ENCODE measurements at places on chromosomes 6 and 20.

- DNase-seq, result no peak
These were observed 136.0 kb upstream of the SGK1 start for GRCh38 chr6:134453792-134454510.

GRCh38 chr6:92700411-92700810, 718.9 kb downstream of the EPHA7 start:
- no peak for DNase-seq

- DNase-seq, result no peak
These were observed 613.6 kb downstream of the TFAP2A start for GRCh38 chr6:9801249-9801754.

GRCh38 chr6:71967436-71967835, 81.1 kb downstream of the RIMS1 start:
- no peak for DNase-seq

DNA sequence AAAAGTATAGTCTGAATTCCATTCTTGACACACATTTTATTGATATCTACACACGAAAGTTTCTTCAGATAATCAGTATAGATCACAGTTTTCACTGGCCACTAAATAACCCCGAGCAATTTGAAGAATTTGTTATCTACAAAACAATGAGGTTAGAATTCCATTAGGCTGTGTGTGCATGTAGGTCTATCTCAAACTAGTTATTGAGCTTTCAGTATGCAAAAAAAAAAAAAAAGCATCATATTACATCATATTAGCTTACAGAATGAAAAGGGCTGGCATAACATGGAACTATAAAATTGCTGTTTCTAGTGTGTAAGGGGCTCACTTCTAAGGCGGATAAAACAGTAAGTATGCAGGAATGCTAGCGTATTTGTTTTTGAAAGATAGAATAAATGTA, 59.5 kb upstream of the ADGRG6 start:
- DNase-seq, result no peak

DNA sequence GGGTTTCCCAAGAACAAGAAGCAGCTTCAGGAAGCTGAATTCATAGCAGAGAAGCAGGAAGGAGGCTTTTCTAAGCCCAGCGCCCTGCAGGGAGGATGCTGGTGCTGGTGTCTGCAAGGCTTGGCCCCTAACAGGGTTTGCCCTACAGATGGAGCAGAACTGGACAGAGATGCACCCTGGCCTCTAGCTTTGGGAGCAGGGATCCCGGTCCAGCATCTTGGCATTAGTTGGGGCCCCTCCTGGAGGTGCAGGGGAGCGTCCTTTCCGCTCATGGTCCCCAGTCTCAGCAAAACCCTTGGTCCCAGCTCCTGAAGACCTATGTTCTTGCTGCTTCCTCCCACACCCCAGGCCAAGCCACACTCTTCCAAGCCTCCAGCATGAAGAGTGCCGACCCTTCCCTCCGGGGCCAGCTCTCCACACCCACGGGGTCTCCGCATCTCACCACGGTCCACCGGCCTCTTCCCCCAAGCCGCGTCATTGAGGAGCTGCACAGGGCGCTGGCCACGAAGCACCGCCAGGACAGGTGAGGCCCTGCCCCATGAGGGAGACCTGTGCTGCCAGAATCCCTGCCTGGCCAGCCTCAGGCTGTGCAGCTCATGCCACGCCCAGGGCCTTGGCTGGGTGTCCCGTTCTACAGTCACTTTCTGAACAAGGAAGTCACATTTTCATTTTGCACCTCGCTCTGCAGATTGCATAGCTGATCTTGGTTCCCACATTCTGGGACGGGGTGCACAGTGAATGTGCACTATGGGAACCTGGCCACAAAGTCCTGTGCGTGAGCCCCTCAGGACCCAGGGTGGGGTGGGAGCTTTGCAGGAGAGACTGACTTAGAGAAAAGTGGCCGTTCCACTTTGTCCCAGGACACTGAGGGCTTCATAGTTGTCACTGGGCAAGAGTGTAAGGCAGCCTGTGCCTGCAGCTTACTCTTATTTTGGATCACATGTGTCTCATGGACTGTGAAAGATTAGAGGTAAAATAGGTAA, 160.2 kb downstream of the SYCP2 start:
- DNase-seq, result no peak

DNA sequence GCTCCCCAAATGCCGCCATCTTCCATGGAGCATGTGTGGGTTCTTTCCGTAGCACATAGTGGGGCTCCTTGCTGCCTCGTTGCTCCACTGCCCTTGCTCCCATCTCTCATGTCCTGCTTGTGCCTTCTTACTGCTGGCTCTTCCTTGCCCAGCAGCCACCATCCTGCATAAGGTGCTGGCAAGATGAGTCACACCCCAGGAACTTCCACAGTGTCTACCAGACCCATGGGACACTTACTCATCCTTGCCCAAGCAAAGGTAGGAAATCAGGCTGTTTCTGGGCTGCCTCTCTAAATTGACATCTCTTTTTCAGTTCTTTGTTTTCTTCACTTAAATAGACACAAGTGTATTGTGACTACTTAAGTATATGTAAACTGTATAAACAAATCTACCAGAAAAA, 39.4 kb upstream of the RGS17 start:
- no peak for DNase-seq

DNA sequence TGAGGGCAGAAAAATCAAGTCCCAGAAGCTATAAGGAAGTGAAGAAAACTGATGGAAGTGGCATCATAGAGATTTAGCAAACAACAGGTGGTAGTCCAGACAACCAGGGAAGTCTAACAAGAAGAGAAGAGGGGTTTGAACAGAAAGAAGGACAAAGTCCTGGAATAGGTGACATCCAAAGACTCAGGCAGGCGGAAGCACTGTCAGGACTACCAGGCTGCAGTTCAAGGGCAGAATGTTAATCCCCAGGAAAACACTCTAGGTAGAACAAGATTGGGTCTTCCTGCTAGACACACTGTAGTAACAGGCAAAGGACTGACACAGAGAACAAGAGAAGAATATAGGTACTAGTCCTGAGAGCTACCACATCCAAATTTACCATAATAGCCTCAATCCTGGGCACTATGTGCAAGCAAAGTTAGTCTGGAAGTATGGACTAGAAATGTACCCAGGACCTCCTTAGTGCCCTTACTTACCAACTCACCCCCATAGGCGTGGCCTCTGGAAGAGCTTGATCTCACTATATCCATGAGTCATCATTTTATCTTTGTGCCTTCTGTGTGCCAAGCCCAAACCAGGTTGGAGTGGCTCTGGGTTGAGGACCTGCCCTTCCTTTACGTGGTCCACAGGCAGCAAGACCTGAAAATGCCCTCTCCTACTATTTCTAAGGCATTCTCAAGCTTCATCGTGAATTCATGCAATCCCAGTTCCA, 2.2 kb upstream of the EPB41L2 start:
- no peak for DNase-seq

- peak; percentile 83 for DNase-seq
These were observed 207.1 kb downstream of the PREX1 start for GRCh38 chr20:48620507-48621375.

DNA sequence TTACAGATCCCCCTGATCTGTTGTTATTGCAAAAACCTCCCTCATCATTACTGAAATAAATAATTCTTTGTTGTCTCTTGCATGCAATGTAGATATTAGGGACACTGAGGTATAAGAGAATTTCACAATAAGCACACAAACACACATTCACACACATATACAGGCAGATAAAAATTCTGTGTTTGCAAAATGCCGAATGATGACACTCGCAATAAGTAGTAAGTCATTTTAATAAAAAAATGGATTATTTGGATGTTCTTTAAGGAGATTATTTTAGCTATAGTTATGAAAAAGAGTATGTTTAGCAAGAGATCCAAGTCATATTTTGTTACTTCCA, 13.6 kb downstream of the DEFB114 start:
- no peak for DNase-seq

DNA sequence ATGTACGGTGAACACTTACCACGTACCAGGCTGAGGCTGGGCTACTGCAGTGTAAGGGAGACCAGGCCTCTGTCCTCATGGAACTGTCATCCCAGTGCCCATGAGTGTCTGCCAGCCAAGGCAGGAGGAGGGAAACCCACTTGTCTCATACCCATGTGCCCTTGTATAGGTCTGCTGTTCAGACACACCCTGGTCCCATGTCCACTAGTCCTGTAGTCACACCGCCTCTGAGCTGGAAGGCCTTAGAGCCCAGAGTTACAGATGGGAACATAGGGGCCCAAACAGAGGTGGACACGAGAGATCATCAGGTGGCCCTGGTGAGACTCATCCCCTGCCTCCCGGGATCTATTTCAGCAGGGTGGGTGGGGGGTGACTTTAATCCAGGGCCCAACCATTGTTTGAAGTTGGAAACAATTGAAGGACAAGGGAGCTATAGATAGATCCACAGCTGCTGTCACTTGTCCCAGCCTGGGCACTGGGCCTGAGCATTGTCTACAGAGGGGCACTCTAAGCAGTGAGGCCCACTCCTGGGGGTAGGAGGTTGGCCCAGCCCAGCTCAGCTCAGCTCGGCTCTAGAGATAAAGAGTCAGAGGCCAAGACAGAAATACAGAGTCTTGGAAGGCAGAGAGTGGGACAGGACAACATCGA, 14.6 kb downstream of the MYH7B start:
- no peak for DNase-seq

DNA sequence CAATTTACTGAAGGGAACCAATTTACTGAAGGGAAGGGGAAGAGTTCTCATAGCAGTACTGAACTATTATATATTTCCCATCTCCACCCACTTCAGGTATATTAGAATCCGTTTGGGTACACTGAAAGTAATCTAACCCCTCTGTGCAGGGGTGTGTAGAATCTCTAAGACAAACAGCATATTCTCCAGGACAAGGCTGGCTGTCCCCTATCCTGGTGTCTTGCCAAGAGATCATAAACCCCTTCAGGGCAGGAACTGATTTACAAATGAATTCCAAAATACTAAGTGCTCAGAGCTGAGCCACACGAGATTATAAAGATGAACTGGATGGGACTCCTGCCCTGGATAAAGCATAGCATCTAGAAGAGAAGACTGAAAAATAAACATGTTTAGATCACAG, 9.2 kb downstream of the ASF1A start:
- DNase-seq, result no peak

GRCh38 chr6:115712291-115712961, 348.3 kb downstream of the FRK start:
- no peak for DNase-seq

- no peak for DNase-seq
These were observed 377.4 kb downstream of the CD109 start for GRCh38 chr6:74073429-74073828.

DNA sequence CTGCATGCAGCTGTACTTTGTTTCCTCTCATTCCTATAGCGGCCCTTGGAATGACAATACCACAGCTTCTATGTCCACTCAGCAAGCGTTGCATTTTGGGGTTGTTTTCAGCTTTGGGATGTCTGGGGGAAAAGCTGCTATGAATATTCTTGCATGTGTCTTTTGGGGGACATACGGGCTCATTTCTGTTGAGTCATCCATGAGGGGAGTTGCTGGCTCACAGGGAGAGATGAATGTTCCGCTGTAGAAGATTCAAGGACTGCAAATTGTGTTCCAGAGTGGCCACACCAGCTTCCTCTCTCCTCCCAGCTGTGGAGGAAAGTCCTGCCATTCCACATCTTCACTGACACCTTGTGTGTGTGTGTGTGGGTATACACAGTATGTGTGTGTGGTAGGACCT, 43.3 kb downstream of the TGM2 start:
- DNase-seq, result no peak

- DNase-seq, result no peak
These were observed 64.7 kb downstream of the SASH1 start for GRCh38 chr6:148407372-148407771.

DNA sequence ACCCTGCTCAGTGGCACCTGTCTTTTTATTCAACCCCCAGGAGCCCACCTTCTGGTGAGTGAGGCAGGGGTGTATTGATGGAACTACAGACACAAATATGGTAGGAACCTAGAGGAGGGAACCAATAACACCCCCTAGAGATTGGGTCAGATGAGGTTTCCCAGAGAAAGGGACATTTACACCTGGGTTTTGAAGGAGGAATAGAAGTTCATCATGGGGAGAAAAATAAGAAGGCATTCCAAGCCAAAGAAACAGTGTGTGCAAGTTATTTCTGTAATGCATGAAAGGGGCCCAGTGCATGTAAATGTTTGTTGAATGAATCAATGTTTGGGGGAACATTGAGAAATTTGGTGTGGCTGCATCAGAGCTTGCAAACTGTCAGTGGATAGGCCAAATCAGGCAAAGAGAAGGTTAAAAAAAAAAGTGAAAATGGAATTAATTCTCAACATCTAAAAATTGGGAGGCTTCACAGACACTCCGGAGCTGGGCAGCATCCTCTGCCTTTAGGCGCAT, 11.1 kb upstream of the KIAA1755 start:
- no peak for DNase-seq

- no peak for DNase-seq
These were observed 75.6 kb downstream of the SNX9 start for GRCh38 chr6:157898640-157899039.

DNA sequence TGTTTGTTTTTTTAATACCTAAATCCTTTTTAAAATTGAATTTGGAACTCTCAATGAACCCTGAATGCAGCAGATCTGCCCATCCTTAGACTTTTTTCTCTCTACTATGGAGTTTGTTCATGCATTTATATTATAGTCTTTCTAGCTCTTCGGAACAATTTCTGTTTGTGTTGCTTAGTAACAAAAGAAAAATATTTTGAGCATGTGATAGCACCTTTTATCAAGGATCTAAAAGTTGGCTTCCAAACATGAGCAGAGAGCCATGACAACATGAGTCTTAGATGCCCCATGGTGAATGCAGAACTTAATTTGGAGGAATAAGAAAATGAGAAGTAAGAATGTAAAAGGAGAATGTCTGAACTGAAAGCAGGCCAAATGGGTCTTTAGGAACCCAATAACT, 133.7 kb downstream of the EDN1 start:
- DNase-seq, result no peak

DNA sequence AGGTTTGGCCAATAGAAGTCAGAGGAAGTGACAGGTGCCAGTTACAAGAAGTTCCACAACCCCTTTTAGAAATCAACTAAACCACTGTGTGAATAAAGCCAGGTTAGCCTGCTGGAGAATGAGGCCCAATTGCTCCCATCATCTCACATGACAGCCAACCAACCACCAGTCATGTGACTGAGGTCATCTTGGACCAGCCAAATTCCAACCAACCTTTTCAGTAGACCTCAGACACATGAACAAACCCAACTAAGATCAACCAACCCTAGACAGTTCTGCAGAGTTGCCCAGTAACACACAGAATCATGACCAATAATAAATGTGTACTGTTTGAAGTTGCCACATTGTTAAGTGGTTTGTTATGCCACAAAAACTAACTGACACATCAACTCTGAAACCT, 44.6 kb upstream of the GGTLC1 start:
- peak; percentile 47 for DNase-seq

DNA sequence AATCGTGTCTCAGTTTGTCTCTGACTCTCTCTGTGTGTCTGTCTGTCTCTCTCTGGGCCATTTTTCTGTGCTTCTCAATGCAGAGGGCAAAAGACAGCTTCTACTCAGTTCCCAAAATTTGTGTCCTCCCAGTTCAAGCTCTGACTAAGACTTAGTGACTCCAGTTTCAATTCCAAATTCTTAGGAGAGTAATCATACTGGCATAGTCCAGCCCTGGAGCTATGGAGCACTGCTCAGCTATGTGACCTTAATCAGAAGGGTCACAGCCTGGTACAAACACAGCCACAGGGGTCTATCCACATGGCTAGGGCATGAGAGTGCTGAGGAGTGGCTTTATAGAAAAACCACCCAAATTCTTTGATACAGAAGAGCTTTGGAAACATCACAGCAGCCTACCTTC, 91.9 kb downstream of the FOXF2 start:
- DNase-seq, result no peak

GRCh38 chr6:151372164-151372563, 19.2 kb downstream of the ZBTB2 start:
- DNase-seq, result peak; percentile 45

GRCh38 chr6:165117121-165117520, 192.3 kb downstream of the C6orf118 start:
- no peak for DNase-seq

All from activated CD4-positive, alpha-beta memory T cell treated with anti-CD3 and anti-CD28 coated beads for 36 hours (primary cell).